Smooth muscle cell of the pulmonary artery (primary cell): ENCODE measurements at places on chromosomes 6 and 20. TPM values are rescaled to one million over a fixed set of nuclear protein-coding genes. Genes with fewer than 3 reads are reported as not detected.

The IYD gene
- total RNA-seq = under 0.01 TPM in 1 of 2 replicates, not detected in the other

The GABRR2 gene
- total RNA-seq = 0.33 TPM in 2 replicates

The L3MBTL1 gene
- 5.7 and 7.5 TPM in 2 replicates for total RNA-seq

The CRISP3 gene
- not detected in 2 replicates for total RNA-seq

The FNDC11 gene
- total RNA-seq = 0.46 and 0.50 TPM in 2 replicates

The EYS gene
- total RNA-seq = under 0.01 and 0.13 TPM in 2 replicates
